ENCODE measurements at places on chromosomes 2 and 18.
A peak's percentile ranks its signal among the peaks of the same experiment; 100 is the strongest.

DNA sequence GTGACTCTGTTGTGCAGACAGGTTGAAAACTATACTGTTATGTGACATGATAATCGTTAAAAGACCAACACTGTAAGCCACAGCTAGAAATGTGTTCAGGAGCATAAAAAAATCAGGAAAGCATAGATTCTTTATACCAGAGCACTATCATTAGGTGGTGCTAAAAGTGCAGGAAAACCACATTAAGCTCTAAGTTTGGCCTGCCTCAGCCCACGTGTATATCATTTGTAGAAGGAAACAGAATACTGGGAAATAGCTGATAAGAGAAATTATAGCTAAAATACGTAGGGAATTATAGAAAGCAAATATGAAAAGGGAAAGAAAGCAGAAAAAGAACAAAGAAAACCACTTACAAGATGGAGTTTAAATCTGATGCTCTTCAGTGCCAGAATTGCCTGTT lies 26.5 kb upstream of the C2orf74 start:
- no peak for DNase-seq

DNA sequence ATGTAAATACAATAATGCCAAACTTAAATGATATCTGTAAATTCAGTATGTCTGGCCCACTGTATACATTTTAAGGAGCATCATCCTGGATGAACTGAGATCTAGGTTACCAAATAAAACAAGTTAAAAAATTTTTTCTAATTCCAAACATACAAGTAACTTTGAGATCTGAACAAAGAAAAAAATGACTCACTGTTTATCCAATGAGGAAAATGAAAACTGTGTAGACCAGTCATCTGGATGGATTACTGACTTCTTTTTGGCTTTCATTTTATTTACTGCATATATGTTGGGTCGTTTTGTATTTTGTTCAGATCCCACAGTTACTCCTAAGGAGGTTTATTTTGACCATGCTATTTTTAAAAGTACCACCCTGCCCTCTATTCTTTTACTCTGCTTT lies 189.8 kb downstream of the RBM43 start:
- DNase-seq = no peak

DNA sequence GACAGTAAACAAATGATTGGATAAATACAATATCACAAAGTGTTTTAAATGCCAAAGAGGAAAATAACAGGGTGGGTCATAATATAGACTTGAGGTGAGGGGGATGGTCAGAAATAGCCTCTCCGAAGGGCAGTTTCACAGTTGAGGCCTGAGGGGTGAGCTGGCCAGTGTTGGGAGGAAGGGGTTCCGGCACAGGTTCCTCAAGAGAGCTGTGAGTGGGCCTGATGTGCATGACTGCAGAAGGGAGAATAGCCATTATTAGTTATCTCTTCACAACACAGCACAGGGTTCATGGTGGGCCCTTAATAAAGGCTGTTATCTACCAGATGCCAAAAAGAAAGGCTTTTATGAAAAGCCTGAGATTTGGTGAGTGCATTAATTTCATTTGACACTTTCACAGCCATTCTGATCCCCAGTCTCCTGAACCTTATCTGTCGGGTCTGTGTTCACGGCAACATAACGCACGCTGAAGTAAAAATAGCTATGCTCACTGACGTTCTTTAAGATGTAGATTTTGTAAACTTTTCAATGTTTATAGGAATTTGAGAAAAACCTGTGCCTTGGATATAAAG lies 39.6 kb downstream of the POLR1A start:
- no peak for DNase-seq

DNA sequence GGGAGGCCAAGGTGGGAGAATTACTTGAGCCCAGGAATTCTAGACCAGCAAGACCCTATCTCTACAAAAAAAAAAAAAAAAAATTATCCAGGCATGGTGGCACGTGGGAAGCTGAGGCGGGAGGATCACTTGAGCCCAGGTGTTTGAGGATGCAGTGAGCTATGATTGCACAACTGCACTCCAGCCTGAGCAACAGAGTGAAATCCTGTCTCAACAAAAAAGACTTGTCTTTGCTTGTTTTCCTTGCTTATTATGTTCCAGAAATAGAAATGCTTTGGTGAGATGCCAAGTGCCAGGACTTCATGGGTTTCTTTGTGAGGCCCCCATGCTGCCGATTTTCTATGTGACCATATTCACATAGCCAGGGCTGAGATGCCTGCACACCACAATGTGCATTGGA lies 9.0 kb downstream of the DCDC2C start:
- DNase-seq = no peak

DNA sequence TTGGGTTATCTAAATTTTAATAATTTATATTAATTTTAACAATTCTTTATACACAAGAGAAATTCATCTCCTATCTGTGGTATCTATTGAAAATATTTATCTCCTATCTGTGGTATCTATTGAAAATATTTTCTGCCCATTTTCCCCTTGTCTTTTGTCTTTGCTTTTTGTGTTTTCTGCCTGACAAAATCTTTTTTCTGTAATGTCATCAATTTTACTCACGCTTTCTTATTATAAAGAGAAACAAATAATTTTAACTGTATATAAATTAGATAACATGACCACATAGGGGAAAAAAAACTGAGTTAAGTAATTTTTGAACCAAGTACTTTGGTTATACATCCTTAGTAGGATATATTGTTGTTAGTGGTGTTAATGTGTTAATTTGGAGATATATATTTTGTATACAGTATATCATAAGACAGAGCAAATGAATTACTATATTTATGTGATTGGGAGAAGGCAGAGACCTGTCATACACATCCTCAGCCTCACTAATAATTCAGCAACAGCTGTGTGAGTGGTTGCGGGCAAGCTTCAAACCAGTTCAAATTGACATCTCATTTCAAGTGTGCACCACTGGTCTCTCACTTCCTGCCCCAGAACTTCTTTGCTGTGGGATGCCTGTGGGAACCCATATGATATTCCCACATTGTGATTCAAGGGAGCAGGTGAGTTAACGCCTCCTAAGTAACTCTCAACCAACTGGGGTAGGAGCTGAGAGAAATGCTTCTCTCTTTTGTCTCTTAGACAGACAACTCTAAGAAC lies 292.4 kb downstream of the SP3 start:
- no peak for DNase-seq

DNA sequence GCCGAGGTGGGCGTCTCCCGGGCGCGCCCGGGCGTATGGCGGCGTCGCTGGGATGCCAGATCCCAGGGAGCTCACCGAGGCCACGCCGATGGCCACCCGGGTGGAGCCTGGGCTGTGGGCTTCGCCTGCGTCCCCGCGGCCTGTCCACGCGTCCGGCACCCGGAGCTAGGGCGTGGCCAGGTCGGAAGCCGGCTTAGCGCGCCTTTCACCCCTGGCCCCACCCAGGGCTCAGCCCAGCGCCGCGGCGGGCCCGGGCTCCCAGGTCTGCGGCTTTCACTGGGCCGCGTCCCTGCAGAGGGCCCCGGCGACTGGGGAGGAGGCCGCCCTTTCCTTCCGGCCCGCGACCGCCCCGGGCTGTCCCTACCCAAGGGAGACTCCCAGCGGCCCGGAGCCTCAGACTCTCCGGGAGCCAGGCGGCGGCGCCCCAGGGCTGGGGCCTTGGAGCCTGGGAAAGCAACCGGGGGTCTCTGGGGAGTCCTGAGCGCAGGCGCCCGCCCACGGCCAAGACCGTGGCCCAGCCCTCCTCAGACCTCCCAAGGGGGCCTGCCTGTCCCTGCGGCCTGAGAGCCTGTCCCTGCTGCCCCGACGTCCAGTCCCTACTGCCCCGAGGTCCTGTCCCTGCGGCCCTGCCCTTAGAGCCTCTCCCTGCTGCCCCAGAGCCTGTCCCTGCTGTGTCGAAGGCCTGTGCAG lies 36.3 kb upstream of the ITM2C start:
- no peak for DNase-seq

DNA sequence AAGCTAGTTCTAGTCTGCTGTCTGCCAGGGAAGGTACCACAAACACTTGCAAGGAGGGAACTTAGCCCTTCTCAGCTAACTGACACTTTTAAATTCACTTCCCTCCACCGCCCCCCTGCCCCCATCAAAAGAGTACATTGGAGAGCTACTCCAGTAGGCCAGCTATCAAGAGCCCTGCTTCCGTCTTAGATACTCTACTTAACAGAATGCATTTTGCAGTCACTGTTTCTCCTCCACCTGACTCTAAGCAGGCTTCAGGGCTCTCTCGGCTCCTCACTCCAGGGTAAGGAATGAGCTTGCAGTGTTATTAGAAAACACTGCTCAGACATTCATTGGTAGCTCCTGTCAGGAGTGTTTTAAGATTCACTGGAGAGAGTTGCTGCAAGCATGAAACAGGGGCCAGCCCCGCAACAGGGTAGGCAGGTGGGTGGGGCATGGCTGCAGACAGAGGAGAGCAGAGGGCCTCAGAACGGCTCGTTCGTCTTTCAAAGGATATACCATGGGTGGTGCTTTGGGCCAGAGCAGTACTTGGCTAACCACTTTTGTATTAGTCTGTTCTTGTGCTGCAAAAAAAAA lies 35.3 kb upstream of the PDCL3 start:
- no peak for DNase-seq

DNA sequence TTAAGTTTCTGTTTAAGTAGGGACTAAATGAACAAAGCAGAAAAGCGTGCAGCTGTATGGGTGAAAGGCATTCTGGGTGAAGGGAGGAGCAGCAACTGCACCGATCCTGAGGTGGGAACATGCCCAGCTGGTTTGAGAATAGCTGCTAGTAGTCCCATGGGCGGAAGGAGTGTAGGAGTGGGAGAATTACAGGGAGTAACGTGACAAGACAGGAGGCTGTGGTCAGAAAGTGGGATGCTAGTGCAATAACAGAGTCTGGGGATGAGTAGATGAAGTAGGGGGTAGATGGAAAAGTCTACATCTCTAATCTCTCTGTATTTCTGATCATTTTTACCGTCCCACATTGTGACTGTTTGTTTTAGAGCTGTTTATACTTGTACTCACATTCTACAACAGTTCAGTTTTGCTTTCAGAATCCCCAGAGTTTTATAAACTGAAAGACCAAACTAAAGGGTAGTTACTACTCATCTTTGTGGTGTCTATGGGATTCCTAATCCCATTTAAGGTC lies 118.9 kb downstream of the LCLAT1 start:
- no peak for DNase-seq

DNA sequence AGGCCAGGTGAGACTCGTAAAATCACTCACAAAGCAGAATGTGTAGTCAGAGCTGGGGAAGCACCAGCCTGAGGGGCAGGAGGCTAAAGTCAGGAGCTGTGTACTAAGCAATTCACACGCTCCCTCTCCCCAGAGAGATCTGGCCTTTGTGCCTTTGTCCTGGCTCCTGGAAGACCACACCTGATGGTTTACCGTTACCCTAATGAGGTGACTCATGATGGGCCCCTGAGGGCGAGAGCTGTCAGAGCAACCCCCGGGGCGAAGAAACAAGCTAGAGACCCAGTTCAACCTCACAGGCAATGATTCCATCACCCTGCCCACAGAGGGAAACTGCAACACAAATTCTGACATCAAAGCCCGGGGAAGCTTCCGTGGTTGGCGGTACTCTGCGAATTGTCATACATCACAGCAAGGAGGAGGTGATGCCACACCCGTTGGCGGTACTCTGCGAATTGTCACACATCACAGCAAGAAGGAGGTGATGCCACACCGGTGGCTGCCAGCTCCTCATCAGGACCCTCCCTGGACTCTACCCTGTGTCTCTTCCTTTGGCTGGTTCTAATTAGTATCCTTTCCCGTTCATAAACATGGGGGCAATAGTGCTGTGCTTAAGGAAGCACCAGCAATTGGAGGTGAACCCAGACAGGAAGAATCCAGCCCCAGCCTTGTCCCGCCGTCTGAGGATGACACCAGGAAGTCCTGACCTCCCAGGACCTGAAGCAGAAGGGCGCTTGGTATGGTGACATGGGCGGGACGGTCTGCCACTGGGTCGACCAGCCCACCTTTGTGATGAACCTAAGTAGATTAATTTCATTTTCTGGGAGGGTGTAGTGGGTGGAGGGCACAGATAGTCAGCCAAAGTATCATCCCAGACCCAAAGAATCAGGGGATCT lies 30.5 kb downstream of the B3GNT7 start:
- peak; percentile 26 for DNase-seq

DNA sequence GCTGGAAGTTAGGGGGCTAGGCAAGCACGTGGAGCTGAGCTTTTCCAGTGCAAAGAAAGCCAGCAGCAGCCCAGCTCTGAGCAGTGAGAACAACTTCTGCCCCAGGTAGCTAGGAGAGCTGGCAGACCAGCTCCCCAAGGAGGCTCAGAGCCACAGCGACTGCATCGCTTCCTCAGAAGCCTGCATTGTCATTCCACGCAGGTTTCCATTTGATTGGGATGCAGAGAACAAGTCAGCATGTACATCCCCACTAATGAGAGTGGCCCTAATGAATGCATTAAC lies 45.1 kb downstream of the C1QL2 start:
- no peak for DNase-seq

- no peak for DNase-seq
These were observed 289.0 kb downstream of the CAMKMT start for GRCh38 chr2:44650796-44651195.

GRCh38 chr2:170139276-170139967 lies 38.5 kb upstream of the MYO3B start:
- DNase-seq = no peak

DNA sequence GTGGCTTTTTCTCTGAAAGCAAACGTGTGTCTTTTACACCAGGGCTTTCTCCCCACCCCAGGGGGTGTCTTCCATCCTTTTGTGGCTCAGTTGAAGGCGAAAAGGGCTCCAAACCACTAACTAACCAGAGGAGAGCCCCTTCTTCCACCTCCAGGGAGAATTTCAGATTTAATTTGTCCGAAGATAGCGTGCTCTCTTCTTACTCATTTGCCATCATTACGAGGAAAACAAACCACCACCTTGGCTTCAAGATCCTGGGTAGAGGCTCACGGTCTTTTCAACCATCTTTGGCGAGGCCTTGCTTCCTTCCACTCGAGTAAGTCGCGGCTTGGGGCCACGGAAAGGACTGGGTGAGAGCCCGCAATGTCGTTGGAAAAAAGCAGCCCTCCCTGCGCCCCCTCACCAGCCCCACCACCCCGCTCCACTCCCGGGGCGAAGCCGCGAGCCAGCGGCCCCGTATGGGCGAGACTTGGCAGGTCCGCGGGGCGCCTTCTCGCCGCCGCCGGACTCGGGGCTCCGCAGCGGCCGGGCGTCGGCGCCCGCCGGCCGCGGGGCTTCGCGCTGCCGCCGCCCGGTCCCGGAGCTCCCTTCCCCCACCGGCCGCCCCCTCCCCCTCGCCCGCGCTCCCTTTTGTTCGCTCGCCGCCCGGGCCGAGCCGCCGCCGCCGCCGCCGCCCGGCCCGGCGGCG lies 1.7 kb upstream of the ZNF532 start:
- no peak for DNase-seq

All from stimulated activated CD4-positive, alpha-beta T cell treated with anti-CD3 and anti-CD28 coated beads, Interleukin-1b, Interleukin-23, amount 100 ng/mL, for 24 hours (primary cell).